ENCODE measurements at places on chromosomes 1 and 21.
A peak's percentile ranks its signal among the peaks of the same experiment; 100 is the strongest.

GRCh38 chr1:119968601-119969000 is 72.3 kb upstream of the ADAM30 start:
- no peak for DNase-seq

DNA sequence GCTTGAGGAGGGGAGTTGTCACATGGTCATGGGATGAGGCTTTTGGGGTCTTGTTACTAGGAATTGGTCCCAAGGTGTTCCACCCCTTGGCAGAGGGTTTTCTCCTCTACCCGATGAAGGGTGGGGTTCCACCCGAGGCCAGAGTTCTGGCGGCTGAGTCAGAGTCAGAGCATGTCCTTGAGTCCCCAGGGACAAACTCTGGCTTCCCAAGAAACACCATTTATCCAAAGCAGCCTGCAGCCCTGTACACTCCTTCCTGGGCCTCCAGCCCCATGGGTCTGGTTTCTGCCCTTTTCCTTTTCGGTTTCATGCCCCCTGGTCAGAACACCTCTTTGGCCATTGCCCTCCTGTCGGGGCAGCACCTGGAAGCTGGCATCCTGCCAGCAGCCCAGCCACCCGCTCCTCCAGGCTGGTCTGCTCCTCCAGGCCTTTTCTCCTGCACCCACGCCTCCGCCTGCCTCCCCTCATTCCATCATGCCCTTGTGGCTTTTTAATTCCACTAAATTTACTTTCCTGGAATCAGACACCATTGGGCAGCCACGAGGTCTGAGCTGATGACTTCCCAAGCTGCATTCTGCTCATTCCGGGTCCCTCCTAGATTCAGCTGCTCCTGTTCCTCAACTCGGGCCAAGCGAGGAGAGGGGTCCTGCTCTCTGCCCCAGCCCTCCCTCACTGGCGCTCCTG is 301.7 kb upstream of the VAMP3 start:
- DNase-seq = no peak

DNA sequence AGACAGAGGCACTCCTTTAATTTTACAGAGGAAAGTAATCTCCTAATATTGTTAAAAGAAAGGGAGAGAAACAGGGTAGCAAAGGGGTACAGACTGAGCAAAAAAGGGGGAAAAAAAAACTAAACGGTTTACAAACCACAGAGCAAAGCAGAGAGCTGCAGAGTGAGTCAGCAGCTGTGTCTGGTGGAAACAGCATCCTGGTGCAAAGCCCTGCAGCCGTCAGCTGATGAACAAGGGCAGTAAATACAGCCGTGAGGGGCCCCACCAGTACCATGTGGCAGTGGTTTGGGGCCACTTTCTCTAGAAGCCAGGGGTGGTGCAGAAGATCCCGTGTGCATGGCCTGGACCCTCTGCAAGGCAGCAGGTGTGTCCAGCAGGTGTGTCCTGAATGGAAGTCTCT is 111.3 kb downstream of the ERG start:
- DNase-seq = peak; percentile 86

DNA sequence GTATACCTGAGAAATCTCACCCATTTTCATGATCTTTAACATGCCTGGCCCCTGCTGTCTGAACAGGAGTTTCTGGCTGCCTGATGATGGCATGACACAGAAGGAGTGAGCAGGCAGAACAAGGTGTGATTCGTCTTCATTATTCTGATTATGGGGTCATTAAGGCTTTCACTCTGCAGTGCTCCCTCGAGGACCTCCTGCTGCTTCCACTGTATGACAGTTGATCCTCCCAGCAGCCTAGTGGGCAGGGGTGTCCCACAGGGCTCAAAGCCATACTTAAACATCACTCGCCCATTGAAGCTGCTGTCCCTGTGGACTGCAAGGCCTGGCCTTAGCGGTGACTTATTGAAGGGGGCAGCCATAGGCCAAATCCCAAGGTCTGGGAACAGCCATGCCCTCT is 12.7 kb upstream of the PARS2 start:
- DNase-seq = no peak

DNA sequence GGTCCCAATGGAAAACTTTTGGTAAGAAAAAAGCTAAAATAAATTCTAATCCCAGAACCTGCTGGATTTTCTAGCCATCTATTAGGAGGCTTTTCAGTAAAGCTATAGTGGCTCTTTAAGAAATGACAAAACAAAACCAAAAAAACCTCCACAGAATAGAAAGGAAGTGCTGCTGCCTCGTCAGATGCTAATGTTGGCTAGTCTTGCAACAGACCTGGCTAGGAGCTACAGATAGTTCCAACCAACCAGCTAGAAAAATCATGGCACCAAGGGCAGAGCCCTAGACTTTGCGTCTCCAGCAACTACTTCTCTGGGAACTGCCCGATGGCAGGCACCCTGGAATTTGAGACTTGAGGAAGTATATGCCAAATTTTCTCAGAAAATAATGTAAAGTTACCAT is 7.6 kb downstream of the CD101 start:
- DNase-seq = peak; percentile 85

DNA sequence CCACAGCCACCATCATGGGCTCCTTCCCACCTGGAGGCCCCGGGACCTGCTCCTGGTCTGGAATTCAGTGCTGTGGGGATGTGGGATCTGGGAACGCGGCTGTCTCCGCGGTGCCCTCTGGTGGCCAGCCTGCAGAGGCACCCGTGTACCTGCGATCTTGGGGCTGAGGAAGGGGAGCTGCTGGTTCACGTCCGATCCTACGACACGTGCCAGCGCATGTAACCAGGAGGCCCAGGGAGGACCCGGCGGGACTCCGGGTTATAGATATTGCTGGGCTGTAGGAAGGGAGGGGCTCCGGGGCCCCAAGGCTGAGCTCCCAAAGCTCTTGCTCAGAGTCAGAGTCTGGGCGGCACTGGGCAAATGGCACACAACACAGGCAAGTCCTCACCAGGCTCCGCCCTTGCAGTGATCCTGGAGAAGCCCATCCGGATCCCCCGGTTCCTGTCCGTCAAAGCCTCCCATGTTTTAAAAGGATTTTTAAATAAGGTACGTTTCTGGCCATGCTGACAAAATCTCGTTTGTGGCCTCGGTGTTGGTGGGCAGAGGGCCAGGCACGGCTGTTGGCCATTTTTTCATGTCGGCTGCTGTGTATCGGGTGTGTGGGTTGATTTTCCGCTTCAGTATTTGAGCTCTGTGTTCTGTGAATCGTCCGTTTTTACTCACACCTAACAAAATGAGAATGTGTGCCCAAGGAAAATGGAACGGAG is 20.1 kb downstream of the FAAP20 start:
- no peak for DNase-seq

DNA sequence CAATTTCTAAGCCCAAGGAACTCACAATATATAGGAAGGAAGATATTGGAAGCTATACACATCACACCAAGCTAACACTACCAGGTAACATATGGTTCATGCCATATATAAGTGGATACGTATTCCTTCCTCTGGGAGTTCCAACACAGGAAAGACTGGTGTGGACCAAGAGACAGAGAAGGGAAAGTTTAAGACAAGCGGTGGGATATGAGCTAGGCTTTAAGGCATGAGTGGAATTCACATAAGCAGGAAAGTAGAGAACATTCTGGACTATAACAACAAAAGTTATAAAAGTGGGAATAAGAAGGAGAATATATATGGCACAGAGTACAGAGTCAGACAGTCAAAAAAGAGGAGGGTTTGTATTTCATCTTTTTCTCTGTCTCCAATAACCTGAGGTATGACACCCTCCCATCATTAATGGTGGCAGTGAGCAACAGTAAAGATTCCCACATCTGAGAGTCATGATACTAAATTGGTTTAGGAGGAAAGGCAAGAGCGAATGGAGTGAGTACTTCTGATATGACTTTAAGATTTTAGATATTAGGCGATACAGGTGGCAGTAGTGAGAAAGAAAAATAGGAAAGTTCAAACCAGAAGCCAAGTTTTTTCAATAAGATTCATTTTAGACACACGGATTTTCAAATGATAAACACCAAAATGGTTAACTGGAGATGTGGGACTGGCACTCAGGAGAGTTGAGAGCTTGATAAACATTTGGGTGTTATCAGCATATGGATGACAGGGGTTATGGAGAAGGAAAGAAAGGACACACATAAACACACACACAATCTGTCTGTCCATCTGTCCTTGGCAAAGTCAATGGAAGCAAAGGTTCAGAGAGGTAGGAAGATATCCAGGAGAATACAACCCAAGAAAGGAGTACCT is 87.4 kb upstream of the TTC39A start:
- no peak for DNase-seq

- no peak for DNase-seq
Observed at GRCh38 chr1:118900643-118901440, 87.3 kb downstream of the TBX15 start.

All from AML-193 (cell line).